ENCODE measurements at places on chromosomes 5 and 9. TPM values are rescaled to one million over a fixed set of nuclear protein-coding genes. Genes with fewer than 3 reads are reported as not detected.
A peak's percentile ranks its signal among the peaks of the same experiment; 100 is the strongest.

- no peak for DNase-seq
Observed at GRCh38 chr9:129174102-129174723, 3.8 kb downstream of the IER5L start.

The PCDHGC4 gene
- polyA plus RNA-seq, result 3.6 TPM

DNA sequence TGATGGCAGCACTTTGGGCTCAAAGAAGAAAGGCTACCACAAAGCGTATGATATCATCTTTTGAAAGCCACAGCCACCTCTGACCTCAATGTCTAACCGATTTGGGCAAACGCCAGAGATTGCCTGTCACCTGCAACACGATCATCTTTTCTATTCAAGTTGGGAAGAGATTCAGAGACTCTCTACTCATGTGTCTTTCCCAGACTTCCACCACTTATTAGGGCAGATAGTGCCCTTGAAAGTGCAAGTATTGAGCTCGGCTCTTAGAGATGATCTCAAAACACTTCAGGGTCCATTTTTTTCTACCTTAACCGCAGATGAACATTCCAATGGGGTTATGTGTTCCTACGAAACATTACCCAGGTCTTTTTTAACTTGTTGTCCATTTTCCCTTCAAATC lies 213.7 kb downstream of the DRD1 start:
- no peak for DNase-seq

The CDH9 gene
- polyA plus RNA-seq, result 9.8 TPM

The CYSRT1 gene
- 13.9 TPM for polyA plus RNA-seq

DNA sequence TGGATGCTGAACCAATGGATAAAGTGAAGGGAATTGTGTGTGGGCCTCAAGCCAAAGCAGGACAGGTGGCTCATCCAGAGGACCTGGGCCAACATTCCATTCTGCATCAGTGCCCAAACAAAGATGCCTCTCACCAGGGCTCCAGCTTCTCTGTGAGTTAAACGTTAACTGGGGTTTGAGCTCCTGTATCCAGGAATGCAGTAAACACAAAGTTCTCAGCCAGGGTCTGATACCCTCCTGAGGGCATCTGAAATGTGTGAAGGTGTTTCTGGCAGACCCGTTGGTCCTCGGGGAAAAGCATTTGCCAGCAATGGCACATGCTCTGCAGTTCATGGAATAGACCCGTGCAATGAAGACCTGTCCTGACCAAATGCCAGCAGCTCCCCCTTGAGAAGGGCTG lies 33.9 kb upstream of the AOPEP start:
- peak; percentile 79 for DNase-seq

GRCh38 chr5:114447084-114447773 lies 85.4 kb downstream of the KCNN2 start:
- no peak for DNase-seq

DNA sequence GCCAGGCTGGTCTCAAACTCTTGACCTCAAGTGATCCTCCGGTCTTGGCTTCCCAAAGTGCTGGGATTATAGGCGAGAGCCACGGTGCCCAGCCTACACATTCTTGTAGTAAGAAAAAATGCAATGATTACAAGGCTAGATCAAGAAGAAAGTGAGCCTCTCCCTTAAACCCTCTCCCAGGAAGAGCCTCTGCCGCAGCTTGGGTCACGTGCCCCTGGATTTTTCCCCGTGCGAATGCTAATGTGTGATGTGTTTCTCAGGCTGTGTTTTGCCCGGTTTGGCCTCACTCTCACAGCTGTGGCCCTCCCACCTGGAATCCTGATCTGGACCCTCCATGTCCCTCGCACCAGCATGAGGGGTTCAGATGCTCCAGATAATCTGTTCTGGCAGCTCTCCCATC lies 6.9 kb downstream of the PLPP7 start:
- DNase-seq, result no peak

DNA sequence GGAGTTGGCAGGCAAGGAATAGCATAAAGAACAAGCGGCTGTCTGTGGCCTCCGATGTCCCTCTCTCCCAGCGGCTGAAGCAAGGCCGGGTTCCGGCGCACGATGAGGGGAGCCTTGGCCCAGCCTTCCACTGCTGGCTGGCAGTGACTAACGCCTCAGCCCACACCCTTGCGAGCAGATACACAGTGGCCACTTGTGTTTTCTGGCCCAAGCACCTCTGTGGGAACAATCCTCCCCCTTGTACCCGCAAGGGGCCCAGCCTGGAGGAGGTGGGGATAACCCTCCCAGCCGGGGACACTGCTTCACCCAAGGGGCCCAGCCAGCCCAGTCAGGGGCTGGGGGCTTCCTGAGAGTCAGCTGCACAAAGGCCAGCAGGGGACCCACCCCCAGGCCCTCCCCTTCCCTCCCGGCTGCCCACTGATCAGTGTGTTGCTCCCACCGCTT lies 23.2 kb downstream of the STK10 start:
- DNase-seq, result no peak

GRCh38 chr5:36462295-36463021 lies 143.9 kb upstream of the SLC1A3 start:
- no peak for DNase-seq

GRCh38 chr9:133869674-133870405 lies 122.3 kb downstream of the VAV2 start:
- DNase-seq, result no peak

The NEUROG1 gene
- not detected for polyA plus RNA-seq

The STK32A gene
- polyA plus RNA-seq, result 17.9 TPM

- no peak for DNase-seq
Observed at GRCh38 chr5:132058646-132059042, 1.8 kb upstream of the IL3 start.

DNA sequence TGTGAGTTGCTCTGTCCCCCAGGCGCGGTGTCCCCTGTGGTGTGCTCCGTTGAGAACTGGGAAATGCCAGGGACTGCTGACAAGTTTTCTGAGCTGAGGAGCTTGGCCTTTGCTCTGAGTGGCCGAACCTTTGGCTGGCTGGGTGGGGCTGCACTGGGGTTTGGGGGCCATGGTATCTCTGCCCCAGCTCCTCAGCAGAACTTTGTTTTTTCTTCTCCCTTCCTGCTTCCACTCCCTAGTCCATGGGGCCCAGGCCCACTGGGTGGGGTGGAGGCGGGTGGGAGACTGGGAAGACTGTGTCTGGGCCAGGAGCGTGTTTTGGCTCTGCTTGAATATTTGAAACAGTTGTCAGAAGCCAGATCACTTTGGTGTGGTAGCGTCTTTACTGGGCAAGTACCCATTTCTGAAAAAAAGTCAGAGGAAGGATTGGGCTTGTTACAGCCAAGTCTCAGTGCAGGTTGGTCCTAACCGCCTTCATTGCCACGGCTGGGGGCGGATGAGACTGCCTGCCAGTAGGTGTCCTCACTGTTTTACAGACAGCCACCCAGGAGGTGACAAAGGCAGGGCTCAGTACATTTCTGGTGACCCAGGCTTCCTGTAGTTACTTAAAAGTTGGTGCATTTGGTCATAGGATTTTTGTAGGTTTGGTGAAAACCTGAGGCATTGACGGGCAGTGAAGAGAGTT lies 92.7 kb downstream of the DAB2IP start:
- DNase-seq, result no peak

GRCh38 chr9:33135470-33135958 lies 31.6 kb downstream of the B4GALT1 start:
- no peak for DNase-seq

The SHOC1 gene
- polyA plus RNA-seq, result 0.64 TPM

- no peak for DNase-seq
Observed at GRCh38 chr5:81393783-81394718, at the start of gene ACOT12. Gene ACOT12 (minus strand): TSS chr5:81394134. CDS start chr5:81394114, 20 bp downstream.

DNA sequence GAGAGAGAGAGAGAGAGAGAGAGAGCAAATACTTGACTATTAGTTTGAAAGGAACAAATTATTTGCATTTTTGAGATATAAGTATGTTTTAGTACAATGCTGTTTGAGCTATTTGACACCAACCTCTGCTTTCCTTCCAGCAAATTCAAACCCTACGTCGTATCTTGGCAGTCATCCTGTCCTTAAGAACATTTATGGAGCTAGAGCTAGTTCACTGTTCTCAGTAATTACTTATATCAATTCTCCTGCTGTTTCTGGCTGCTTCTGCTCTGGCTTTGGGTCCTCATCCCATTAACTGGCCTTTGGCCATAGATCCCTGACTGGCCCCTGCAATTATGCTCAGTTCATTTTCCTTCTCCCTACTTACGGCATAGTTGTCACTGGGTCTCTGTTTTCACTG lies 19.9 kb upstream of the ERAP2 start:
- no peak for DNase-seq

DNA sequence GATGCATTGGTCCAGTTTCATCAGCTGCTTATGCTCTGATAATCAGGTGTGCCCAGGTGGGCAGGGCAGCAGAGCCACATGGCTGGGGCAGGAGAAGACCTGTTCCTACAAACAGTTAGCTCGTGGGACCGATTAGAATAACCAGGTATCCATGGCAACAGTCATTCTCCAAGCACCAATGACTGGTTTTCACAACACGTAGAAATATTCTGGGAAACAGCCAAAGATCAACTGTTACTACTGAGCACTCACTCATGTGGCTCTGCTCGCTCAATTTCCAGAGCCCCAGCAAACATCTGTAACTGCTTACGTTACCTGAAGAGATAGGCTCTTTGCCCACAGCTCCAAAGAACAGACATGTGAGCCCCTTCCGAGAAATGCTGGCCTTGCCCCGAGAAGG lies 302.0 kb downstream of the AGTPBP1 start:
- no peak for DNase-seq

- DNase-seq, result no peak
Observed at GRCh38 chr5:142432961-142433360, 108.1 kb upstream of the SPRY4 start.

GRCh38 chr9:92711844-92712243 lies 41.9 kb upstream of the IPPK start:
- DNase-seq, result no peak

The FST gene
- polyA plus RNA-seq, result 30.2 TPM

DNA sequence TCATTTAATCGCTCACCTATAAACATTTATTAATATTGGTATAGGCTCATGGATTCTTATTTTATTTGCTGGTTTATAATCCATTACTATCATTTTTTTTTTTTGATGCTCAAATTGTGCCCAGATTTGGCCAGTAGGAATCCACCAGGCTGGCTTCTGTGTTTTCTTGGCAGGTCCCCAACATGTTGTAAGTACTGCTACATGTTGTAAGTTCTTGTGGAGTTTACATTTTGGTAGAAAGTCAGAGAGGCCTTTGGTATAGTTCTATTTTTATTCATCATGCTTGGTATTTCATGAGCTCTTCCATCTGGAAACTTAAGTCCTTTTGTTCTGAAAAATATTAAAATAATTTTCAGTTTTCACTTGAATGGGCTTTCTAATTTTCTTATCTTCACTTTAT lies 47.1 kb downstream of the MAT2B start:
- no peak for DNase-seq

- DNase-seq, result no peak
Observed at GRCh38 chr5:454936-455335, 12.0 kb downstream of the EXOC3 start.

All from renal cortex interstitium (tissue), 15 donors.